ENCODE measurements at places on chromosomes 16 and 17.

GRCh38 chr17:77769215-77769614 is 189.3 kb upstream of the TNRC6C start:
- no peak for DNase-seq

DNA sequence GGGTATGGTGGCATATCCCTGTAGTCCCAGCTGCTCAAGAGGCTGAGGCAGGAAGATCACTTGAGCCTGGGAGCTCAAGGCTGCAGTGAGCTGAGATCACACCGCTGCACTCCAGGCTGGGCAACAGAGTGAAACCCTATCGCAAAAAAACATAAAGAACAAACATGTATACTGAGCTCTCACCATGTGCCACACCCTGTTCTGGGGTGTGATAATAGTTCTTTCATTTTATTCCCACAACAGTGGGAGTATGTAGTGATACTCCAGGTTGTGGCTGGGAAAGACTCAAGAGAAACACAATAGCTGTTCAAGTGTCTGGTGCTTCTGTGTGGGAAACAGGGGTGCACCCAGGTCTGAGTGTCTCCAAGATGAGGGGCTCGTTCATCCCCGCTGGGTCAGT is 90.7 kb downstream of the SOCS1 start:
- DNase-seq: no peak

DNA sequence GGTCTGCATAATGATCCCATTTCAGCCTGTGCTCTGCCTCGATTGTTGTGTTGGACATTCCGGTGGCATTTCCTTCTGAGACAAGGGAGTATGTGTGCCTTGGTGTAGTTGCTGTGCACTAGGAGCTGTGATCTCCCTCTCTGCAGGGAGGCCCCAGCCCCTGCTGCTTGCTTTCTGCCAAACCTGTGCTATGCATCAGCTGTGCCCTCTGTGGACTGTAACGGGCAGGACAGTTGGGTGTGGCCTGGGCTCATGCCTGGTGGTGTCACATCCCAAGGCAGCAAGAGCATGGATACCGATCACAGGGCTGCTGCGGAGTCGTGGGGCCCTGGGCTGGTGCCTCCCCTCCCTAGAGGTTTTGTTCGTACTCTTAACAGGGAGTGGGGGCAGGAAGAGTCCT is 3.8 kb upstream of the JPT2 start:
- DNase-seq: no peak

DNA sequence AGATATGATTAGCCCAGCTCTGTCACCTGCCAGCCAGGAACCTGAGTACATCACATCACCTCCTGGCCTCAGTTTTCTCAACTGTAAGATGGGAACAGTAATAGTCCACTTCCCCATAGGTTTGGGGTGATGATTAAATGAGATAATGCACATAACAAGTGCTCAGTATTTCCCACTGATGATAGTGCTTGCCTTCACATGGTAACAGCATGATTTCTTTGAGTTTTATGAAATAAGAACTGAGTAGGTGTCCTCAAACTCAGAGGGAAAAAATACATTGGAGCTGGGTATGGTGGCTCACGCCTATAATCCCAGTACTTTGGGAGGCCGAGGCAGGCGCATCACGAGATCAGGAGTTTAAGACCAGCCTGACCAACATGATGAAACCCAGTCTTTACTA is 30.1 kb upstream of the SNN start:
- DNase-seq: no peak

- no peak for DNase-seq
These were observed 7.1 kb downstream of the KRT13 start for GRCh38 chr17:41498276-41498675.

GRCh38 chr17:42904110-42904469 is 3.5 kb downstream of the G6PC1 start:
- no peak for DNase-seq

- no peak for DNase-seq
These were observed 1.6 kb downstream of the APOBR start for GRCh38 chr16:28495795-28496749.

GRCh38 chr16:88628512-88628974 is 9.8 kb upstream of the IL17C start:
- DNase-seq: no peak

DNA sequence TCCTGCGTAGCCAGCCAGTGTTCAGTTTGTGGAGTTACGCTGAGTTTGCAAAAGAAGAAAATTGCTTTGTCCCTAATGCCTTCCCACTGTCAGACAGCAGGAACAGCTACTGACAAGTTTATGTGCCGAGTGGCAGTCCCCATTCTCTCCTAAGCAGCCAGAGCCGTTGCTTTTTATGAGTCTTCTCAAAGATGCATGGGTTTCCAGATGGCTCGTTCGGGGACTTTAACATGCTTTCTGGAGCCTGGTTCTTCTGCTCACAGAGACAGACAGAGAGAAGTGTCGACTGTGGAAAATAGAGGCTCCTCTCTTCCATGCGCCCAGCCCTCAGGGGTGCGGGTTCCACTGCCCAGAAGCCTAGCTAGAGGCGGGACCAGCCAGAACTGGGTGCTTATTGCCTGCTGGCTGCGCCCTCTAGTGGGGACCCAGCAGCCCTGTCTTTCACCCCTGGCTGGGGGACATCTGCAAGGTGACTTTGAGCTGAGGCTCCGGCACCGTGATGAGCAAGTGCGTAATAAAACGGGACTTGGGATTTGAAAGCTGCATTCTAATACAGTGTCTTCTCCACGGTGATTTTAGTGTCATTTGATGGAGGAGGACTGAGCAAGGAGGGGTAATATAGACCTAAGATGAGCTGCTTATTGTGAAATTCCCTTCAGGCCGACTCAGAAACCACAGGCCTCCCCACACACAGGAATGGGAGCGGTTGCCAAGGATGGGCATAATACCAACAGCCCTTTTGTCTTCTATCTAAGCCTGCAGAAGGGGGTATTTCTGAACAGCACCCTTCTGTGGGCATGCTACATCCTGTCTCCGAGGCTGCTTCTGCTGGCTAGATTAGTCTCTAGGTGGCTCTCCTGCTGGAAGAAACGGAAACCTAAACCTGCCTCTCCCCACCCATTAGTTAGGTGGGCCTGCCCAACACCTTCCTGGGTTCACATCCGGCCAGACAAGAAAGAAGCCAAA is 73.1 kb downstream of the CCDC182 start:
- peak; percentile 67 for DNase-seq

DNA sequence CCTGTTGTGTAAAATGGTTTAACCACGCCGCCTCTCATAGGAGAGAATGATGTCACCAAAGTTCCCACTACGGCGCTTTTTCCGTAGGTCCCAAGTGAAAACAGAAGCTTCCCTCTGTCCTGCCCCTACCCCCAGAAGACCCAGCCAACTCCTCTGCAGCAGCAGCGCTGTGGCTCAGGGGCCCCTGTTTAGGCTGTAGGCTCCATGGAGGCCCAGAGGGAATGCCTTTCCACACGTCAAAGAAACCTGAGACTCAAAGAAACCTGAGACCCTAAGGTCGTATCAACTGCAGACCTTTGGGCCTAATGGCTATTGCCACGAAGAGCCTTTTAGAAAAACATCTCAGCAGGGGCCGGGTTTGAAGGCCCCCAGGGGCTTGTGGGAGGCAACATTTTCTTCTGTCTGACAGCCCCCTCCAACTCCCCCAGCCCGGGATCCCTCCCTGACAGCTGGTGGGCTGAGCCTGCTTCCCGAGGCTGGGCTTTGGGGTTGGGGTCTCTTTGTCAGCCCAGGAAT is 43.1 kb upstream of the MEAK7 start:
- no peak for DNase-seq

- DNase-seq: peak; percentile 59
These were observed 31.4 kb downstream of the DHX38 start for GRCh38 chr16:72124761-72125634.

DNA sequence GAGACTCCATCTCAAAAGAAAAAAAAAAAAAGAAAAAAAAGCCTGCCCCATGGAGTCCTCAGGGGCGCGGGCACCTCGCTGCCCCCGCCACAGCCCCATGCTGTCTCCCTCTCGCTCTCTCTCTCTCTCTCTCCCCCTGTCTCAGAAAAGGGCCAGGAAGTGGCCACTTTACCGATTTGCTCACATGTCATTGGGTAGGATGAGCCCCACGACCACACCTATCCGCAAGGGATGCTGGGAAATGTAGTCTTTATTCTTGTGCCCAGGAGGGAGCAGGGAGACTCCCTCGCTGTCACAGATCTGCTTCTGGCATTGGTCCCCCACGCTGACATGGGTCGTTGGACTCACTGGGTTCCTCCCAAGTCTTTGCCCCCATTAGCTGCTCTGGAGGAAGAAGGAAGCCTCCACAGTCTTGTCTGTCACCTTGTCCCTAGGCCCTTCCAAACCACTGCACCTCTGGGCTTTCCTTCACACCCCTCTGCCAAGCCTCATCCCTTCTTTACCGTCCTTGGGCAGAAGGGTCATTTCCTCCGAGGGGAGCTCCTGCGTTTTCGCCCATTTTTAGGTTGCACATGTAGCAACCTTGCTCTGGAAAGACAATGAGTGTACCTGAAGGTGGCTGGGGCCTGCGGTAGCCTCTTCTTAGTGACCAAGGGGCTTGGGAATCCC is 6.9 kb upstream of the GJD3 start:
- DNase-seq: no peak

- DNase-seq: no peak
These were observed 717.8 kb downstream of the WWOX start for GRCh38 chr16:78817200-78817739.
